ENCODE measurements at places on chromosomes 5 and 9. TPM values are rescaled to one million over a fixed set of nuclear protein-coding genes. Genes with fewer than 3 reads are reported as not detected.

ITK gene
- not detected for total RNA-seq

F2RL2 gene
- 0.25 TPM for total RNA-seq

GPR150 gene
- total RNA-seq = 0.13 TPM

HRCT1 gene
- 2.6 TPM for total RNA-seq

NFX1 gene
- 11.1 TPM for total RNA-seq

SPAG8 gene
- not detected for total RNA-seq

TMEM171 gene
- 1.4 TPM for total RNA-seq

GRCh38 chr9:98974994-98975712 is 31.4 kb downstream of the COL15A1 start:
- DNase-seq = peak; percentile 49

DNA sequence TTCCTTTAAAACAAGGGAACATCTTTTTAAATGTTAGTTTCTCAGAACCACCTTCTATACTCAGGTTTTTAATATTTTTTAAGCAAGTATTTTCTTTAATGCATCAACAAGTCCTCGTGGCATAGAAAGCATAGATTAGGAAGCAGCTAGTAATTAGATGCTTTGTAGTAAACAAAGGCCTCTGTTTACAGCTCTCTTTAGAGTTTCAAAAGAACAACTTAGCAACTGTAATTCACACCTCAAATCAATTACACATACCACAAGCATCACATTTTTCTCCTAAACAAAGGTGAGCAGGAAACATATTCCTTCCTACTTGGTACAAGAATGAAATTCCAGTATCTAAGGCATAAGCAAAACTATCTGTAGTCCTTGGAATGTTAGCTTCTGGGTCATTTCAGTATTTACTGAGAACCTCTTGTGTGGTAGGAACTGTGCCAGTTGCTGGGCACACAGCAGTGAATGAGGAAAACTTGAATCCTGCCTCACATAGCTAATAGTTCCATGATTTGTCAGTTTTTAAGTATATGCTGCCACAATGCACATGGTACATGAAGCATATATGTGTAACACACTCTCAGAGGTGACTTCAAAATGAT is 249.1 kb downstream of the CEMIP2 start:
- DNase-seq = no peak

DNA sequence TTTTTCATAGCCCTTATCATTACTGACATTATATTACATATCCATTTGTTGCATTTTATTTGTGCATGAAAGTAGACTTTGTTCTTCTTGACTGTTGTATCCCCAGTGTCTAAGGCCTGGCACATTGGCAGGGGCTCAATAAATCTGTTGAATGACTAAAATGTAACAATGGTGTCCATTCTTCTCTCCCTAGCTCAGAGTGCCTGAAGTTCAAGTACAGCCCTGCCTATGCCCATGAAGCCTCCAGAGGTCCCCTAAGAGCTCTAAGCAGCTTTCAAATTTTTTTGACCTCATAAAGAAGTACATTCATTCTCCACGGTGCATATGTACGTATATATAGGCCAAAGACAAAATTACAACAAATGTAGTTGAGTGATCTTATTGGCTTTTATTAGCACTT is 4.2 kb upstream of the BSPRY start:
- no peak for DNase-seq

DNA sequence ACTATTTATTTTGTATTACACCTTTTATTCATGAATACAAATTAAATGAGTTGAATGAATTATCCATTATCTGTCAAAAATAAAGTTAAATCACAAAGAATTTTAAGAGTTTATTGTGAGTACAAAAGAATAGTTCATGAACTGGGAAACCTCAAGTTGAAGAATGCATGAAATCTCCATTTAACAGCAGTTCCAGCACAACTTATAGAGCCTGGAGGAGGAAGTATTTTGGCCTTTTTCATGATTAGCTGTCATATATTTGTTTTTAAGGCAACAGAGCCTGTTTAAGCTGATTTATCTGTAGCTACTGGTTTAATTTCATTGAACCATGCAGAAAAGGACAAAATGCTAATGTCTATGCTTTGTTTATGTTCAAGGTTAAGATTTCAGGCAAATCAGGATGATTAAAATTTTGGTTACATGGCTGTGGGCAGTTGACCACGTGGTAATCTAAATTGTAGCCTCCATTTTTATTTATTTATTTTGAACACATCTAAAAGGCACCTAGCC is 12.2 kb downstream of the SPINK1 start:
- DNase-seq = no peak

DNA sequence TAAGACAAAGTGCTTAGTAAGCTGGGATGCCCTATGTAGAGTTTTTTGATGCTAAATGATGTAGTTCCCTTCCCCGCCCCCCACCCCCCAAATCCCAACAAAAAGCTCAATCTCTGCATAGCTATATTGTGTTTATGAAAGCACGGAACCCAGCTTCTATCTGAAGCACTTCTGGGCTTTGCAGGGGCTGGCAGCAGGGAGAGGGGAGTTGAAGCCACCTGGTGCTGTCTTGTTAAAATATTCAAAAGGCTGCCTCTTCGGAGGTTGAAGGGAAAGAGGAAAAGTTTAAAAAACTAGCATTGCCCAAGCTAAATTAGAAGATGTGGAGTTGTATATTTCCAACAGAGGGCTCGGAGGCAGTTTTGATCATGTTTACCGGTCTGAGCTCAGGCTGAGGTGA is 5.0 kb upstream of the TNC start:
- DNase-seq = no peak

GRCh38 chr5:94159144-94159543 is 417.7 kb upstream of the POU5F2 start:
- no peak for DNase-seq

GRCh38 chr5:168147106-168147505 is 144.3 kb upstream of the WWC1 start:
- no peak for DNase-seq

DNA sequence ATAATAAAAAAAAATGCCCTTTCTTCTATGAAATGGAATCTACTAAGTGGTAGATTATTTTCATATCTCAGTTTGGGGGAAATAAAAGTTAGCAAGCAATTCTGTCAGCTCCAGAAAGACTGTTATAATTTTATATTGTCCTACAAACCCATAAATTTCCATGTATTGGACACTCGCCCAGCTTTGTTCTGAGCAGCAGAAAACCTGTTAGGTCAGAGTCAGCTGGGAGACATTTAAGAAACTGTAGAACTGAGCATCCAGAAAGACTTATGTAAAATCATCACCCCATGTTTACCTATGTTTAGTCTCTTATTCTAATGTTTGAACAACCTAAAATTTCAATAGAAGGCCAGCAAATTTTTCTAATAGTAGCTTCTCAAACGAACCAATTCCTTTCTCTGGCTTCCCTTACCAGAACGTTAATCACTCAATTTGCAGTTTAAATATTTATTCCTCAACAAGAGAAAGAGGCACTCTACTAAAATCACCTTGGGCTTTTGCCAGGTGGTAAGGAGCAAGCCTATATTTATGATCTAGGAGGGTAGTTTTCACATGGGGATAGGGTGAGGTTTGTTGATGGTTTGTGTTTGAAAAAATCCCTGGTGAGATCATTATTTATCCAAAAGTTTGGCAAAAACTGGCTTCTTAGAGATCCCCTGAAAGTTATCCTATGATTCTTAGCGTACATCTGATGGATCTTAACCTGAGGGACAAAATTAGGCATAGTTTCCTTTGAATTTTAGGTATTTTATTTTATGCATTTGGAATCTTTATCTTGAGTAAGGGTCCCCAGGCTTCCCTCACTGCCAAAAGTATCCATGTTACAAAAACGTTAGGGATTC is 34.4 kb downstream of the MACROH2A1 start:
- DNase-seq = no peak

DNA sequence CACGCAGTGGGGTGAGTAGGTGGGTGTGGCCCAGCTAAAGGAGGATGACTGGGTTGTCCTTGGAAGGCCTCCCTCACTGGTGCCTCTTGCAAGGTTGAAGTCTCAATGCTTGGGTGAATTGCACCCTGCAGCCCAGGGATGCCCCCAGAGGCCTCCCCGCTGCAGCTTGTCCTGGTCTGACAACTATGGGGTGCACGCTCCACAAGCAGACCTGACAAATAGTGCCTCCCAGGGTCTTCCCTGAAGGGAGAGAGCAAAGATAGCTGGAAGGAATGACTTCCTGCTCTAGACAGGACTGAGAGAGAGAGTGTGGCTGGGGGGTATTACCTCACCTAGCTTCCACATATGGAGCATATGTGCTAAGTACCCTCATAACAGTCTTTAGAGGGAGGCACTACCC is 1.7 kb downstream of the PSD2 start:
- DNase-seq = no peak

DNA sequence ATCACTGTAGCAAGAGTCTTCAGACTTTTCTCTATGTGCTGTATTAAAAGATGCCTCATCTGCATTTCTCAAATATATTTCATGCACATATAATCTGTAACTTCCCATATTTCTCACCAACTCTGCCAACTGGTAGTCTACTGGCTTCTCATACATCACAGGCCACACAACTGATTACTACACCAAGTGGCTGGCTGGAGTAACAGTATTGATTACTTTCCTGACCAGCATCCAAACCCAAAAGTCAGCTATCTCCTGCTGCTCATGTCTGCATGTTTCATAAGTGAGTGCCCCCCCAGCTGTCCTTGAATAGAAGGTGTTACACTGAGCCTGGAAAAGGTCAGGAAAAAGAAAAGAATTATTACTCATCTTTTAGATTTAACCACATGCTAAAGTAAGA is 17.4 kb downstream of the ERCC8 start:
- no peak for DNase-seq

GRCh38 chr9:70411930-70412831 is 2.3 kb downstream of the KLF9 start:
- DNase-seq = peak; percentile 47

Measured in dermis microvascular lymphatic vessel endothelial cell (primary cell).